ENCODE measurements at places on chromosomes 2 and 18.

DNA sequence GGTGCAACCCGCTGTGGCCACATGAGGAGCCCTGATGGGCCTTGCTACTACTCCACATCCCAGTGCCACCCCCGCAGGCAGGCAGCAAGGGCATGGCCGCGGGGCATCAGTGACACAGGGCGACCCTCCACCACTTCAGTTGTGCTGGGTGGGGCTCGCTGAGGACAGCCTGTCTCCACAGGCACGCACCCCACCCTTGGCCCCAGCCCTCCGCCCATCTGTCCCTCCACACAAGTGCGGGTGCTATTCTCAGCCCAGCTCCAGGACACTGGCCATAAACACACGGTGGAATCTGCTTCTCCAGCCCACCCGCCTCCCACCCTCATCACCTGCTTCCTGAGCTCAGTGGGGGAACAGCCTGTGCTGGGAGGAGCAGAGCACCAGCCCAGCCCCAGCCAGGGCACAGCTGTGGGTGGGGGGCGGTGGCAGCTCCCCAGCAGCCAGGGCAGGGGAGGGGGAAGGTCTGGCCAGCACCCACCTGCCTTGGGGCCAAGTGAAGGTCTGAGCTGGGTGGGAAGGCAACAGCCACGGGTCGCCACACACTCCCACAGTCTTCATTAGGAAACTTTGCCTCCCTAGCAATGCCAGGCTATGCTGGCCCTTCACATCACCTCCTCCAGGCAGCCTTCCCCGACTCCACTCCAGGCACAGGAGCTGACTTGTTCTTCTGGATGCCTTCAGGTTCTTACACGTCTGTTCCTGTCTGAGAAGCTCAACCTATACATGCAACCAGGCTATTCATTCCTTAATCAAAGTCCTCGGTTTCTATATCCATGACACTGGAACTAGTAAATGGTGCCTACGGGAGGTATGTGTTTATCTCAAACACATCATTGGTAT lies 16.5 kb downstream of the BIN1 start:
- no peak for DNase-seq

GRCh38 chr2:144659731-144660275 lies 139.9 kb upstream of the ZEB2 start:
- peak; percentile 58 for DNase-seq

- peak; percentile 42 for DNase-seq
Observed at GRCh38 chr2:24861500-24861899, 58.5 kb downstream of the ADCY3 start.

GRCh38 chr18:10488017-10488416 lies 33.6 kb downstream of the APCDD1 start:
- peak; percentile 78 for DNase-seq

GRCh38 chr2:241066171-241066892 lies 35.8 kb downstream of the MTERF4 start:
- DNase-seq: no peak

DNA sequence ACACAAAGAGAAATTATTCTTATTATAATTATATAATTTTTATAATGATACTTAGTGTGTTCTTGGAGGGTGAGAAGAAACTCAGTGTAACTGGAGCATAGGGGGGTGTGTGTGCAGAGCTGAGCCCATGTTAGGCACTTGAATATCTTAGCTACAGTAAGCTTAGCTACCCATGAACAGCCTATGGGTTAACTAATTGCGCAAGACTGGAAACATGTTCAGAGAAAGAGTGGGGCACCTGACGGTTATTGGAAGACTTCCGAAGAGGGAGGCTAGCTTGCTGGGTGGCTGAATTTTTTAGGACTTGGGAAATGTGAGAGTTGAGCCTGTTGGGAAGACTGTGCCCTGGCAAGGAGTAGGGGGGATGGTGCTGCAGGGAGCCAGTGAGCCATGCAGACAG lies 229.2 kb downstream of the SLC4A3 start:
- DNase-seq: no peak

DNA sequence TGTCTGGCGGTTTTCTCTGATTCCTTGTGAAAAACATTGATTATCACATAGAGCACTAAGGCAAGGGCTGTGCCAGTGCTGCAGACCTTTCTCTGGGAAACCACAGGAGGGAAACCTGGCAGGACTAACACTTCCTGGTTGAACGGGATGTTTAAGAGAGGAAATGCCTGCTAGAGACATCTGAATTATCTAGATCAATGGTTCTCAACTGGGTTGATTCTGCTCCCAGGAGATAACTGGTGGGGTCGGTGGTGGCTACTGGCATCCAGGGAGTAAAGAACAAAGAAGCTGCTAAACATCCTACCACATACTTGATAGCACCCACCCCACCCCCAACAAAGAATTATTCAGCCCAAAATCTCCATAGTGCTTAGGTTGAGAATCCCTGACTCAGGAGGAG lies 37.5 kb downstream of the DDX18 start:
- DNase-seq: no peak

DNA sequence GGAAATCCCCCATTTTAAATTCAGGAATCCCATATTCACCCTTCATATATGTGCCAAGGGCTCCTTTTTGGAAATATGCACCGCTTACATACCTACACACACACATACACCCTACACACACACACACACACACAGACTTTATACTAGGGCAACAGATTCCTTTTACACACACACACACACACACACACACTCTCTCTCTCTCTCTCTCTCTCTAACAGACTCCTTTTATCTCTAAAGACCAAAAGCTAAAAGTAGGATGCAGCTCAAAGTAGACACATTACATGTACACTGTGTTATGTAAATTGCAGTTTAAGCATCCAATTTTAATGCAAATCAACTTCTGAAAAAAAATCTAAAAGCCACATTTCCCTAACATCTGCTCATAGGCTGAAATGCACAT lies 130.9 kb upstream of the CAPN13 start:
- no peak for DNase-seq

GRCh38 chr2:69065735-69066336 lies 52.9 kb downstream of the ANTXR1 start:
- no peak for DNase-seq

DNA sequence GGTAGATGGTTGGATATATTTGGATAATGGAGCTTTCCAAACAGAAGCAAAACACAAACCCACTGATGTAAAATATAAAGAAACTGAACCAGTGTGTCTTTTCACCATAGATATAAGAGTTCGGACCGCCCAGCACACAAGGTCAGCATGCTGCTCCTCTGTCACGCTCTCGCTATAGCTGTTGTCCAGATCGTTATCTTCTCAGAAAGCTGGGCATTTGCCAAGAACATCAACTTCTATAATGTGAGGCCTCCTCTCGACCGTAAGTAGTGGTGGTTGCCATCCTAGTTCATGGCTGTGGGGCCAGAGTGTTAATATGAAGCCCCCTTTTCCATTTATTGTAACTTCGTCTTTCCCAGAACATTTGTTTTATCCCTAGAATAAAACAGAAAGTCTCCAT lies 125.2 kb upstream of the LYPD6 start:
- no peak for DNase-seq

DNA sequence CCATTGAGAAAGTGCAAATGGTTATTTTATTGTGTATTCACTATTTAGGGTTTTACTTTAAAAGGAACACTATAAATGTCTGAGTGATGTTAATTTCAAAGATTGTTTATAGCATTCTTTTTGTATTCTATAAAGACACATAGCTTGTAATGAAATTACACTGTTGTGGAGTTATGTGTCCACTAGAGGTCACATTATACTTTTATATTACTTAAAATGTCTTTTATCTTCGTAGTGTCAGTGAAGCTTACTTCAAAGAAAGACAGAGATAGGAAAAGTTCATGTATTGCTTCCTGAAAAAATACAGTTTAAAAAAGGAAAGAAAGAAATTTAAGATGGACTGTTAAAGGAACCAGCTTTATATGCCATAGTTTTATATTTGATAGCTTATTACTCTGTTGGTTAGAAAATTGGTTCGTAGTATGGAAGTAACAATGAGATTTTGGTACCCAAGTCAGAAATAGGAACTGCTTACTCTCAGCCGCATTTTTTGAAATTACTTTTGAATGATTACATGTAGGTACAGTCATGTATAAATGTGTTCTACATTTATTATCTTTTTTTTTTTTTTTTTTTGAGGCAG lies 20.5 kb downstream of the APLF start:
- no peak for DNase-seq

- no peak for DNase-seq
Observed at GRCh38 chr2:116687371-116687770, 1127.1 kb upstream of the DDX18 start.

GRCh38 chr2:235639428-235639773 lies 145.6 kb downstream of the AGAP1 start:
- peak; percentile 52 for DNase-seq

DNA sequence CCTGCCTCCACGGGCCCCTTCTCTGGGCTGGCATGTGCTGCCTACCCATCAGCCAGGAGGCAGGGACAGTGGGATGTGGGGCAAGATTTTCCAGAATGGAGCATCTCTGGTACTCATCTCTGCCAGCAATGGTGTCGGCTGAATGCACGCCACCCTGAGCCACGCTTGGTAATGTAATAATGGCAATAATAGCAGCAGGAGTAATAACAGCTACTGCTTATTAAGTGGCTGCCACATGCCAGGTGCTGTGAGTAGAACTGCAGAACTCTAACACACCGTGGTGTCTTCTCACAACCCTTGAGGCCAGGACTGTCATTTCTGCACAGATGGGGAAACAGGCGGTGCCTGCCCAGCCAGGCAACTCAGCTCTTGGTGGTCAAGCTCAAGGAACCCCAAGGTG lies 113.6 kb downstream of the CELF4 start:
- DNase-seq: no peak

DNA sequence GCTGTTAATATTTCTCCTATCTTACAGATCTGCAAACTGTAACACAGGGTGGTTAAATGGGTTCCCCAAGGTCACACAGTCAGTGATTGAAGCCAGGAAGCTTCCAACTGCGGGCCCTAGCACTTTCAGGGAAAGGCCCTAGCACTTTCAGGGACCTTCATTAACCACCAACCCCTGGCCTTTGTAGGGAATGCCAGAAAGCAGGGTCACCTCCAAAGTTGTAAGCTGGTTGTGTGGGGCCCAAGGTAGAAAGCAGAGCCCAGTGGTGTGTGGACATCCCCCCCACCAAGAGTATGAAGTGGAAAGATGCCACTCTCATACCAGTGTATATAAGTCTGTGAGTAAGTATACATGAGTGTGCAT lies 4.4 kb downstream of the DLX2 start:
- DNase-seq: no peak

DNA sequence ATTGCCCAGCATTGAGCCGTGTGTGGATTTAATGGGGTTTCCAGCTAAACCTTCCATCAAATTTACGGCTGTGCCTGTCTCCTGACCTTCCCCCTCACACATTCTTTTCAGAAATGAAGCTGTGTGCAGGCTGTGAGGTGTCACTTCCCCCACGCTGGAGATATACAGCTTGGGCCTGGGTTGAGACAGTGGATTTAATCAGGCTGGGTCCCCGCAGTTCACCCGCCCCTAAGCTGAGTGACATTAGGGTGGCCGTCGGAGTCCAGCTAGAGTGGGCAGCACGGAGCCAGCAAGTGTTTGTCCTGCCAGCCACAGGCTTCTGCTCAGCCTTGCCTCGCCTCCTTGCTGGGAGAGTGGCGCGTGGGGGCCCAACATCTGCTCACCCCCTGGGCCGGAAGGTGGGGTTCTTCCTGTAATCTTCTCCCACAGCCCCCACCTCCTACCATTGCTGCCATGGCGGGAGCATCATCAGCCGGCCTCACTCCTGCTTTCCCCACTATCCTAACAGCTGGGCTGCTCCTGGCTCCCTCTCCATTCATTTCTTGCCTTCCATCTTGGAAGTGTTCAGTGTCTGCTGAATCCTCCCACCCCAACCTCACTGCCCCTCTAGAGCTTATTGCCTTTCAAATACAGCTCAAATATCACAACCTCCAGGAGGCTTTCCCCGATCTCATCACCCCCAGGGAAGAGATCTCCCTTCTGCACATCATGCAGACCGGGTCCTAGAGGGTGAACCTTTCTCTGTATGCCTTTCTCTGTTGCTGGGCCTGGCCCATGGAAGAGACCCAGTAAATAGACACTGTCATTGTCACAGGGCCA lies 149.0 kb downstream of the GLI2 start:
- no peak for DNase-seq

DNA sequence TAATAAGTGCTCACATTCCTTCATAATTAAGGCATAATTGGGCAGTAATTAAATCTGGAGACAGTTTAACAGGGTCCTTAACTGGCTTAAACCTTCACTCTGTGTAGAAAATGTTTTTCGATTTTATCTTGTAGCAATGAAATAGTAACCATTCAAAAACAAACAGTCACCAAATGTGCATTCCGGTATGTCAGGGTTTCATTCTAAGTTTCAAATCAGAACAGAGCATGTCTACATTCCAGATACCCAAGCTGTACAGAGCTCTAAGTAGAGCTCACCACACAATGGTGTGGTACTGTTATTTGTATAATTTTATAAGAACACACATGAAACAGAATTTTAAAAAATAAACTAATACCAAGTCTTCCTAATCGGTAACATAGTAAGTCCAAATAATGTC lies 52.6 kb downstream of the SMAD2 start:
- no peak for DNase-seq

- DNase-seq: no peak
Observed at GRCh38 chr2:40512256-40512655, 60.4 kb upstream of the SLC8A1 start.

GRCh38 chr18:74249181-74249968 lies 42.4 kb downstream of the CYB5A start:
- peak; percentile 78 for DNase-seq

- no peak for DNase-seq
Observed at GRCh38 chr2:112821142-112821541, 15.4 kb downstream of the IL1B start.

GRCh38 chr2:70684846-70685622 lies 83.0 kb downstream of the ADD2 start:
- no peak for DNase-seq

DNA sequence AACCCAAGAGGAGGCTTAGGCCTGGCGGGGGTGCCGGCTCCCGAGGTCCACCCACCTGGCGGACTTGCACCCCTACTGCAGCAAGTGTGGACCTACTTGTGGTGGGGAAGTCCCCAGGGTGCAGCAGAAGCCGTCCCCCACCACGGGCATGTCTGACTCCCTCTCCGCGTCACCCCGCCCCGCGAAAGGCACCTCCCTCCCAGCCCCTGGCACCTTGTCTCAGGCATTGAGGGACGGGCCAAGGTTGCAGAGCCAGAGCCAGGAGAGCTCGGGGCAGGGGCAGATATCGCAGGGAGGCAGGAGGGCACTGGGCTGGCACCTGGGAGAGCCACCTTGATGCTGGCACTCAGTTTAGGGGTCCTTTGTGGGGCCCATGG lies 19.0 kb downstream of the CROCC2 start:
- peak; percentile 16 for DNase-seq

DNA sequence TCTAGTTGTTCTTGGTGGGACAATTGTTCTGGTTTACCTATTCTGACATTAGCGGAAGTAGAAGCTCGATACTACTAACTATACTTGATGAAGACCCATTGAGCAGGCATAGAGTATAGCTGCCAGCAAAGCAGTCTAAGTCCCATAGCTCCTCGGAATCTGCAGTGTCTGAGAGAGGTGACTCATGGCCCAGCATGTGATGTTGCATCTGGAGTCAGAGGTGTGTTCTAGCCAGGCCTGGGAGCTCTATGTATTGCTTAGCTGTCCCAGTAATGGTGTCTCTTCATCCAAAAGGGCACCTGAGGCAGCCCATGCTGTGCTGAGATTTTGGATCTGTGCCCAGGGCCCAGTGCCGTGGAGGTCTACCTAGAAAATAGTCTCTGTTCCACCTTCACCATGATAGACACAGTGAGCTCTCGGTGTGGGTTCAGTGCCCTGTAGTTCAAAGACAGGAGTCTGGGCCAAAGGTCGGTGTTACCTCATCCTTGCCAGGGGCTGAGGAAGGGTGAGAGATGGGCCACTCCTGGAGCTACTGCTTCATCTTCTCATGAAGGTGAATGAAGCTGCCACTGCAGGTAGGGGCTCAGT lies 47.3 kb downstream of the MEX3C start:
- DNase-seq: peak; percentile 50
